Activated CD4-positive, alpha-beta T cell treated with anti-CD3 and anti-CD28 coated beads, Interleukin-2, amount 10 ng/mL, durations not matched to agents 7 days and 5 days (primary cell): ENCODE measurements at places on chromosomes 3 and 15. TPM values are rescaled to one million over a fixed set of nuclear protein-coding genes. Genes with fewer than 3 reads are reported as not detected.

DNA sequence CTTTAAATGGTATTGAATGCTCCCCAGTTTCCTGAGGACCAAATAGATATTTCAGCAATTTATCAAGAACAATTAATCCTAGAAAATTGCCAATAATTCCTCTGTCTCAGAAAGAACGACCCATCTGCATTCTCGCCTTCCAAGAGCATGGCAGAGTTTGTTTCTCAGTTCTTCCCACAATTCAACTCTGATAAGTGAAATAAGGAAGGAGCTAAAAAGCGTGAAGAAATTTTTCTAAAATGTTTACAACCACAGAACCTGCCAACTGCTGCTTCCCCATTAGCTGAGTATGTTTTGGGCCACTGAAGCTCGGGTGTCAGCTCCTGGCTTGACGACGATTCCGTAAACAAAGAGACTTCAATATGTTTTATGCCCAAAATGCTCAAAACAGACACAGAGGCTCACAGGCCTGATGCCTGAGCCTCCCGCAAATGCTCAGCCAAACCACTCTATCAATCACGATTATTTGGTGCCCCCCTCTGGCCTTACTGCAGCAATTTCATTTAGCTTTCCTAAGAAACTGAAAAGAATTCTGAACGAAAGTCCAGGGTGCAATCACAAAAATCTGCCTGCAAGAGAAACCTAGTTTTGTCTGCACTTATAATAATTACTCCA is 259.2 kb upstream of the CCDC54 start:
- peak; percentile 12 for DNase-seq

DNA sequence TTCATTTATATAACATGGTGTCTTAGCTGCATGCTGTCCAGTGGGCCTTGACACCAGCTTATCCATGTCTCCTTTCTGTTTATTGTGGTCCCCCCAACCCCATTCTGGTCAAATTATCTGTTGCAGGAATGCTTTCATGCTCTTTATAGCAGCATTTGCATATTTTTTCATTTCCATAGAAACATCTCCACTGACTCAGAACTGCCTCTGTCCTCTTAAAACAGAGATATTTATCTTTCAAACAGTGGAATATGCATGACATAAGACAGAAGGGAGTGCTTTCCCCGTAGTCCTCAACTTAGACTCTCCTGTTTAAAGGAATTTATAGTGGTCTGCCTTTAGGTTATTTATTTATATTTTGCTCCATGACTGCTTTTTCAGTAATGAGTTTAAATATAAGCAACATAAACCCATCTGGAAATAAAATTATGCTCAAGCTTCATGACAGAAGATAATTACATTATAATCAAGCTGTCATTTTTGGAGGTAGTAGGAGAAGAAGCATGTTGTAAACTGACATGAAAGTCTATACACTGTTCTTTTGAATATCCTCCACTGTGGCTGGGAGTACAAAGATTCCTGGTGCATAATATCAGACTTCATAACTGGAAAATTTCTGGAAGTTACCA is 179.5 kb upstream of the CD96 start:
- no peak for DNase-seq

DNA sequence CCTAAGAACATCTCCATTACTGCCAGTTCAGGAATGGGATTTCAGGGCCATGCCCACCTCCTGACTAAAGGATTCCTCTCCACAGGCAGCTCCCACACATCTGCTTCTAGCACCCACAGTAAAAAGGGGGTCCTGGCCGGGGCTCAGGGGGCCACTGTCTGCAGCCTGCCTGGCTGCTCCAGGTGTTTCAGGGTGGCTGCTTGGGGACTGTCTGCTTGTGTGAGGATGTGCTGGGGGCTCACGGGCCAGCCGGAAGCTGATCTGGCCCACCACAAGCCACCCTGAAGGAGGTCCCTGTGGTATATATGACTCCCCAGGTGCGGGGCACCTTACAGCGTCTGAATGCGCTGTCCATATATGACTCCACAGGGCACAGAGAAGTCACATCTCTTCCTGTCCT is 135.4 kb downstream of the NSMCE3 start:
- no peak for DNase-seq

GRCh38 chr3:111588527-111588926 is 6.6 kb downstream of the ZBED2 start:
- no peak for DNase-seq

DNA sequence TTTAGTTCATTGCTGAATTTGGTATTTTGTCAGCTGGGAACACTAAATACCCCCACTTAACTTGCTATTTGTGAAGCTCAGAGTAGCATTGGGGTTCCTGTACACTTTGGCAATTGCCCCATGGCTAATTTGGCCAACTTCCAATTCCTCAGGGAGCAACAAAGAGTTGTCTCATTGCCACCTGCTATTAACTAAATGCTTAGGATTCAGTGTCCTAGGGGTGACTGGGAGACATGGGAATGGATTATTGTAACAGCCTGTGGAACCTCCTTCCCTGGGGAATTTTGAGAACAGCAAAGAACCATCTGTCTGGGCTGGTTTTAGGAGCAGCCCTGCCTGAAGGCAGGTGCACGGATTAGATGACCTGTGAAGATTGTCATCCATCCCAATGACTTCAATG is 437.4 kb upstream of the TPRG1 start:
- DNase-seq = no peak

GRCh38 chr15:38254051-38254883 is 1.6 kb downstream of the SPRED1 start:
- DNase-seq = peak; percentile 13

- DNase-seq = no peak
Measured at GRCh38 chr15:69457304-69458280, 5.0 kb downstream of the RPLP1 start.

DNA sequence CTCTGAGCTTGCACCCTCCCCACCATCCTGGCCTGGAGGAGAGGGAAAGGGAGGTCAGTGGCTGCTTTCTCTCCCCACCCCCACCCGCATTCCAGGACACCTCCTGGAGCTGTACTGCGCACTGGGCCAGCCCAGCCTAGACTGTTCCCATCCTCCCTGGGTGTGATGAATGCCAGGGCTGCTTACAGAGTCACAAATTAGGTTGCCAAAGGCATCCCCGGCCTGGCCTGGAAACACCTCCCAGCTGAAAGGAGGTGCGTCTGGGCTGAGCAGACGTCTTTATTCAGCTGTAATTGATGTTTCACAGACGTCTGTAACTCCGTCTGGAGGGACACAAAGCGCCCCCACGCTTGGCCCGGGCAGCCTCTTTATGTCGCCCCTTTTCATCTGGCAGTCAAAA is 47.6 kb downstream of the RHCG start:
- no peak for DNase-seq

DNA sequence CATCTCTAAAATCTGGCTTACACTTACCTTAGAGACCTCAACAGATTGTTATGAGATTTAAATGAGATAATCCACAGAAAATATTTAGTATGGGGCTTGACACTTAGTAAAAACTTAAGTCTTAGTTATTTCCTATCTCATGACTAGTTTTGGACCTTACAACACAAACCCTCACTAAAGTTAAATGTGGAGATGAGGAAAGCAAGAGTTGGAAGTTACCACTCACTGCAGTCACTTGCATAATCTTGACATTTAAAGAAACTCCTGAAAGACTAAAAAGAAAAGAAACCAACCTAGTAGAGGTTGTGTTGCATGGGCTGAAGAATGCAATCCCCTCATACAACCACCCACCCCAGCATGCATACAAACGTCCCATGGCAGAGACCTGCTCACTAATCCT is 40.1 kb downstream of the ITGB5 start:
- no peak for DNase-seq

DNA sequence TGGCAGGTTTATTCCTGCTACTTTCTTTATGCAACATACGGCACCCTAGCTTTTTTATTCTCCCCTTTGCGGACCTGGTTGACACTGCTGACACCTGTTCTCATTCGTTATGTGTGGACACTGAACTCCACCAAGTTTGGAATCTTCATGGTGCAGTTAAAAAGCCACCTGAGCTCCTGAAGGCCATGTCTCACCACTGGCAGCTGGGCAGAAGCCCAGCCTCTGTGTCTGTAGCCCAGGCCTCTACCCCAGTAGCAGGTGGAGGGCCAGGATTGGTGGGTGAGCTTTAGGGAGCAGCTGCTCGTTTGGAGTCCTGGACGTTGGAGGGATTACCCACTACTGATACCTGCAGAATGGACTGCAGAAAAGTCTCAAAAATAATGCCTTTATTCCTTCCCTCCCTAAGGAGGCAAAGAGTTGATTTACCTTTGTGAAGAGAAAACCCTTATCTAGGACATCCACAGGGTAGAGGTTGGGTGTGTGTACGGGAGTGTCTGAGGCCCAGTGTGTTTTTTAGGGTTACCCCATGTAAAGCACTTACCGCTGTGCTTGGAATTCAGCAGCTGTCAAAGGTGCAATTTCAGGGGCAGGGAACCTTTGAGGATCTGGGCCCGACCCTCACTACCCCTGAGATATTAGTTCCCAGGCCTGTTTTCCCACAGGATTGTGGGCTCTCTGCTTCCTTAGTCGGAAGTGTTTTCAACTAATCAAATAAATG is 637 bp upstream of the CCNDBP1 start:
- no peak for DNase-seq

- no peak for DNase-seq
Measured at GRCh38 chr15:62881056-62881455, 161.5 kb upstream of the TPM1 start.

DNA sequence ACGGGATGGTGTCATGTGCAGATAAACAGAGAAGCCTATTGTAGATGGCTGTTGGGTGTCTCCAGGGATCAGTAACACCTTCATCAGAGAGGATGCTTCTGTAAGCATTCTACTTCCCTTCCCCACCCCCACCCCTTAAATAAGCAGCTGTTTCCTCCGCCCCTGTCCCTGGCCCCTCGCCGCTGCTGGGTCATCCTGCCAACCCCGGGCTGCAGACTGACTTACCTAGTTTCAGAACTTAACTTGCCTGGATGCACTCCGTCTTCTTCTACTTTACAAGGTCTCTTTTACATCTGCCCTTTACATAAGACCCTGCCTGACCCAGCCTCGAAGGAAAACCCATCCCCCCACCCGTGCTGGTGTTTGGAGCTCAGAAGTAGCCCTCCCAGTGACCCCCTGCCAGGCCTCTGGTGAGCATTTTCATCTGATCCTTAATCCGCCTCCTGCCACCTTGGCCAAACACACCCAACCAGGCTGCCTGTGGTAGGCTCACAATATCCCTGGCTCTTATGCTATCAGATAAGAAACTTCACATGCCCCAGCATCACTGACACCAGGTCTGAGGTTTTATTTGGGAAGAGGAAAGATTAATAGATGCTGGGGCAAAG is 103.0 kb upstream of the HES1 start:
- DNase-seq = no peak

GRCh38 chr15:66039117-66039871 is 170.0 kb downstream of the RAB11A start:
- no peak for DNase-seq

- DNase-seq = no peak
Measured at GRCh38 chr3:143298886-143299535, 179.4 kb downstream of the CHST2 start.

GRCh38 chr3:150682824-150683223 is 20.9 kb downstream of the ERICH6 start:
- DNase-seq = no peak

- DNase-seq = no peak
Measured at GRCh38 chr3:122572940-122573412, 4.5 kb upstream of the PARP15 start.

- DNase-seq = peak; percentile 10
Measured at GRCh38 chr15:62119227-62119864, 45.7 kb downstream of the C2CD4B start.

- no peak for DNase-seq
Measured at GRCh38 chr15:57221134-57221533, 155.2 kb upstream of the CGNL1 start.

GRCh38 chr3:120161902-120162301 is 67.7 kb upstream of the GSK3B start:
- DNase-seq = no peak

DNA sequence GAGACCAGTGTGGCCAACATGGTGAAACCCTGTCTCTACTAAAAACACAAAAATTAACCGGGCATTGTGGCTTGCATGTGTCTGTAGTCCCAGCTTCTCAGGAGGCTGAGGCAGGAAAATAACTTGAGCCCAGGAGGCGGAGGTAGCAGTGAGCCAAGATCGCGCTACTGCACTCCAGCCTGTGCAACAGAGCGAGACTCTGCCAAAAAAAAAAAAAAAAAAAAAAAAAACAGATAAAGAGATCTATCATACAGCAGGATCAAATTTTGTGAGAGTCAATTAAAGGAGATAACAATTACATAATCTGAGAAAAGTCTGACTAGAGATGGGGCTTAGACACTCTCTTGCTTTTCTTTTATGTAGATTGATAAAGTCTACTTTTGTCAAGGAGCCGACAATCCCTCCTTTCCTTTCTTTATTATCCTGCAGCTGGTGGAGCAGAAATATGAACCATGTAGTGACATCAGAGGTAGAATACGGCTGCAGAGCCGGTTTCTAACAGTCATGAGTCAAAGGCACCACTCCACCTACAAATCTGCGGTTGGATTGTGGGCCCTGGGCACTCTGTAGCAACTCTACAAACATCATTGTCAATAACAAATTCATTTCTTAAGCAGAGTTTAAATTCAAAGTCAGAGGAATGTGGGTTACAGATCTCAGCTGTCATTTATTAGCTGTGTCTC is 9.0 kb downstream of the C2CD4A start:
- no peak for DNase-seq

GRCh38 chr3:148861277-148861869 is 3.7 kb upstream of the CPA3 start:
- no peak for DNase-seq

C2CD4B gene
- total RNA-seq = not detected

SUCNR1 gene
- not detected for total RNA-seq

SPATA16 gene
- total RNA-seq = not detected

GOLGA8A gene
- 262 TPM for total RNA-seq

TMEM212 gene
- not detected for total RNA-seq

DZIP1L gene
- total RNA-seq = 0.37 TPM

DCLK3 gene
- total RNA-seq = not detected

CDCP1 gene
- total RNA-seq = 22.2 TPM
